MM.1S (cell line): ENCODE measurements at places on chromosomes 6 and 20.

DNA sequence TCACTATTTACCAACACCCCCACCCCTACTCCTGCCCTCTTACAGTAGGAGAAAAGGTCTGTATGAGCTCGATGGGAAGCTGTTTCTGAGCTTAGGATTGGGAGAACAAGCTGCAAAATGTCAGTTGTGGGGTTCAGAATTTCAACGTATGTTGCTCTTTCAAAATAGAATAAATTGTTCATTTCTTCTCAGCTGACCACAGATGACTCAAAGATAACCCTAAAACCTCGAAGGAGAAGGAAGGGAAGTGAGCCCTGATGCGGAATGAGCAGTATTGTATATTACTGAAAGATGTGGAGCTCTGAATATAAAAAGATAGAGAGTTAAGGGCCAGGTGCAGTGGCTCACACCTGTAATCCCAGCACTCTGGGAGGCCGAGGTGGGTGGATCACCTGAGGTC lies 35.9 kb upstream of the MYLIP start:
- DNase-seq: no peak

- DNase-seq: no peak
Observed at GRCh38 chr20:47464380-47465101, 37.1 kb upstream of the NCOA3 start.

- DNase-seq: no peak
Observed at GRCh38 chr6:147217840-147218404, 13.7 kb downstream of the STXBP5 start.

DNA sequence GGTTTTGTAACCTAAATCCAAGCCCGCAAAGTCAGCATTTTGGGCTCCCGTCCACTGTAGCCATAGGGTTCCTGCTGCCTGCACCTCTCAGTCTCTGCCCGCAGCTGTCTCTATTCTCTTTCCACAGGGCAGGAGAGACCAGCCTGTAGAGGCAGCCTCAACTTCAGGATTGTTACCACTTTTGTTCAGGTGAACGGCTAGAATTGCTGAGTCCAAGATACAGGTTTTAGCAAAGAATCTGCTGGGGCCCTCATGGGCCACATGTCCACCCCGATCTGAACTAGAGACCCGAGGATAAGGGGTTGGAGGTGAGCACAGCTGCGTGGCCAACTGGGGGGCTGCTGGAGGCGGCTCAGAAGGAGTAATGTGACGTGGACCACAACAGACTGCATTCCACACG lies 137.7 kb upstream of the C6orf118 start:
- no peak for DNase-seq

- peak; percentile 46 for DNase-seq
Observed at GRCh38 chr6:139882977-139883728, 508.7 kb upstream of the CITED2 start.

GRCh38 chr6:2426561-2427340 lies 181.3 kb upstream of the GMDS start:
- no peak for DNase-seq

DNA sequence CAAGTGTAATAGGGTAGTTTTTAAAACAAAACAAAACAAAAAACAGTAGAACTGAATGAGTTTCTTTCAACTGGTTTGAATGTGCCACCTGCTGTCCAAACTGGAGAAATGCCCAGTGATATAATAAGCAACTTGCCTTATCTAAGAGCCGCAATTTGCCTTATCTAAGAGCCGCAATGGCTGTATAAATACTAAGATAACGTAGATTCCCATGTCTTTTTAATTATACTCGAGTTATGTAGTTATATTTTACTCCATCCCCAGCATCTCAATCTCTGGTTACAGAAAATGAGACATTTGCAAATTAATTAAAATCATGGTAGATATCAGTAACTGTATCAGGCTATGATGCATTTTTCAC lies 67.2 kb downstream of the RPP40 start:
- DNase-seq: peak; percentile 52

GRCh38 chr6:146891615-146892265 lies 293.0 kb downstream of the ADGB start:
- no peak for DNase-seq

- DNase-seq: no peak
Observed at GRCh38 chr20:35465976-35466375, 10.6 kb downstream of the CEP250 start.

- no peak for DNase-seq
Observed at GRCh38 chr6:168380956-168381605, 59.9 kb upstream of the SMOC2 start.
